ENCODE measurements at places on chromosomes 7 and 10.

DNA sequence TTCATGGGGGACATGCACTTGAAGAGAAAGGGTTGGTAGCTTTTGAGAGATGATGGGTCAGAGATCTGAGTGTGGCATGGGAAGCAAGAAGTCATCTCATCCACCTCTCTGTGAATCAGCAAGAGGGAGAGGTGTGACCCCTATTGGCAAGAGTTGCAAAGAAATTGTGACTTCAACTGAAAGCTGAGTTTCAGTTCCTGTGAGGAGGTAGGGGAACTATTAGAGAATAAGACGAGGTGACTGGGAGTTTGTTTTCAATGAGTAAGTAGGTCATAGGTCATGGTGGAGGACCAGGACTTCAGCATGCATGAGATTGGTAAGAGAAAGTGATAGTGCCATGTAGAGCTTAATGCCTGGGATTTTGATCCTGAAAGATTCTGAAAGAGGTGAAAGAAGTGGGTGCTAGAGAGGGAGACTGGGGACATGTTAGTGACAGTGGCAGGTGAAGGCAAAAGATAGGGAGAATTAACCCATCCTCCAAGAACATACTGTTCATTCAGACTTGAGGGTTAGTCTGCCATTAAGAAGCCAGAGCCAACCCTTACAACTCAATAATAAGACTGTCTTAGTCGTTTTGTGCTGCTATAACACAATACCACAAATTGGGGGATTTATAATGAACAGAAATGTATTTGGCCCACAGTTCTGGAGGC lies 75.5 kb upstream of the CAPZA2 start:
- no peak for DNase-seq

DNA sequence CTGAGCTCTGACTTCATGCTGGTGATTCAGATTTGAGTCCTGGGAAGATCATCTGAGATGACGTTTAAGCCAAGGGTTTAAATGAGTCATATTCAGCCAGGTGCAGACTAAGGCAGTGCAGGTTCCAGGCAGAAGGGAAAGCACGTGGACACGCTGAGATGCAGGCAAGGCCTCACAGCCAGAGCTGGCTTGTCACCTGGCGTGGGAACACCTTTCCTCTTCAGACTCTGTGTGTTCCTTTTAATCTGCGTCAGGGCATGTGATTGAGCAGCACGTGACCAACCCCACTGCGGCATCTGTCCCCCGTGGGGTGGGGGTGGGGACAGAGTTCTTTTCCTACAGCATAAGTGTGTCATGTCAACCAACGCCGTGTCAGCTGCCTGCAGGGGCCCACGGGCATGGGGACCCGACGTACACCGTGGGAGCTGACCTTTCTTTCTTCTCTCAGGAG lies 10.7 kb upstream of the IDI2 start:
- peak; percentile 22 for DNase-seq

DNA sequence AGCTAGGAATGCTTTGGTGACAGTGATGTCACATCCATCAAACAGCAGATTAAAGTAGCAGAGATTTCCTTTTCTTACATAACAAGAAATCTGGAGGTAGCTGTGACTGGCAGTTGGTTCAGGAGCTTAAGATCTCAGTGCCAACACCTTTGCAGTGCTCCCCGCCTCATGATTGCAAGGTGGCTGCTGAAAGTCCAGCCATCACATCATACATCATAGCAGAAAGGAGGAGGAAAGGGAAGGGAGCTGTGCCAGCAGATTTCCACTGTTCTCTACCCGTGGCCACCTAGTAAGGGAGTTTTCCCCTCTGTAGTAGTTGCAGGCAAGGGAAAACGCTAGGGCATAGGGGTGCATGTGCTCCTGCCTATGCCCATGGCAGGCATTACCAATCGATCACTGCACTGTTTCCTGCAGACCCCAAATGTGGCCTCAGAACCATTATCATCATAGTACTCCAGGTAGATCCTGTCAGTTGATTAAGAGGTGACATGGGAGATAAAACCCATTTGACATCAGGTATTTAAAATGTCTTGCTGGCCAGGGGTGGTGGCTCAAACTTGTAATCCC lies 57.9 kb upstream of the GTF2IRD1 start:
- DNase-seq: no peak

DNA sequence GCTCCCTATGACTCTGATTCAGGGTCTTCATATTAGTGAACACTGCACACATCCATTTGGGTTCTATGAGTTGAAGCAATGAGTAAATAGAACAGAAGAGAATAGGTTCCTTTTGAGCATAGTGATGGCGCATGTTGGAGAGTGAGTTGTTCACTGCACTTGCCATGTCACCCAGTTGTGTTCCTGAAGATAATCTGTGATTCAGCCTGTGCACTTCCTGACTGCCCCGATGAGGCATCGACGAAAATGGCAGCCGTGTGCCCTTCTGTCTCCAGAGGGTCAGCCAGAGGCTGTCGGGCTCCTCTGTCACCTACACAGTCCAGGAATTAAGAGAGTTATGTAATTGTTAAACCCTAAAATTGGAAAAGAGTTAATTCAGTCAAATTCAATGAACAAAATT lies 94.7 kb downstream of the GALNT11 start:
- no peak for DNase-seq

DNA sequence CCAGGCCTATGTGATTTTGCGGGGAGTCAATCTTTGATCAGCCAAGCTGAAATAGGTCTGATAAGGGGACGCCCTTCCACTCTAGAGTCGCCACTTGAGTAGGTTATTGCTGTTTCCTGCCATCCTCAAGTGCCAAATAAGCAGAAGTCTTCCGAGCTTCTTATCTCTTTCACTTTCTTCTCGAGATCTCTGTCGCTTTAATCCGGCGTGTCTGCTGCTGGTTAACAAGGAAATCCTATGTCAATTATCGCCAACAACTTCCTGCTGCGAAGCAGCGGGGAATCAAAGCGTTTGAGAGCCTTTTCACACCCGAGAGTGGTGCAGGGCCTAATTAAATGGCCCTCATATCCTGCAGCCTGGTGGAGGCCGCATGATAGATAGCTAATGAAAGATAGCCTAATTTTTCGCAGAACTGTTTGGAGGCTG lies 215.9 kb downstream of the RAB11FIP2 start:
- DNase-seq: no peak

DNA sequence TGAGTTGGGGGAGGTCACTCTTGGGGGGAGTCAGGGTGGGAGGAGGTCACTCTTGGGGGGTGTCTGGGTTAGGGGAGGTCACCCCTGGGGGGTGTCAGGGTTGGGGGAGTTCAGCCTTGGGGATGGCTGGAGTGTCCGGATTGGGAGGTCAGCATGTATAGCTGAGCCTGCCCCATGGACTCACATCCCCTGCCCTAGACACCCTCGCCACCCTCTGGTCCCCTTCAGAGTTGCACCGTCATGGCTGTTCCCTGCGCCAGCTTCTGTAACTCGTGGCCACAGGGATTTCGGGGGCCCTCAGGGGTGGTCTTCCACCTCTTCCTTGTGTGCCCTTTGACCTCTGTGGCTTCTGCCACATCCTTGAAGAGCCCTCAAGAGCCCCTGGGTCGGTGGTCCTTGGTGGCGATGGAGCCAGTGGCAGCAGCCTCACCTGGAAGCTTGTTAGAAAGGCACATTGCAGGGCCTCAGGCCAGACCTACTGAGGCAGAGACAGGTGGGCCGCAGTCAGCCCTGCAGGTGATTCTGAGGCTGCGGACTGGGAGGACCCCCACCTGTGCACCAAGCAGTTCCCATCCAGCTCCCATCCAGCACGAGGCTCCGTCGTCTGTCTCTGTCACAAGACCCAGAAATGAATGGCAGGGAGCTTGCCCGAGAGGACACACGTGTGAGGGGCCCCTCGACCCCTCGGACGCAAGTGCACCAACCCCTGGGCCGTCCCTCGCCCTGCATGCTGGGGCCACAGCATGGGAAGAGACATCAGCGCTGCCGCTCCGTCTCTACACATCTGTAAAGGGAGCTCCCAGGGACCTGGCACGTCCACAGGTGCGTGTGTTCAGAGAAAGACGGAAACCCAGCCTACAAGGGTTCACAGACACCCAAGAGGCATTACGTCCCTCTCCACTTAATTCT lies 44.7 kb upstream of the SUN1 start:
- DNase-seq: no peak

DNA sequence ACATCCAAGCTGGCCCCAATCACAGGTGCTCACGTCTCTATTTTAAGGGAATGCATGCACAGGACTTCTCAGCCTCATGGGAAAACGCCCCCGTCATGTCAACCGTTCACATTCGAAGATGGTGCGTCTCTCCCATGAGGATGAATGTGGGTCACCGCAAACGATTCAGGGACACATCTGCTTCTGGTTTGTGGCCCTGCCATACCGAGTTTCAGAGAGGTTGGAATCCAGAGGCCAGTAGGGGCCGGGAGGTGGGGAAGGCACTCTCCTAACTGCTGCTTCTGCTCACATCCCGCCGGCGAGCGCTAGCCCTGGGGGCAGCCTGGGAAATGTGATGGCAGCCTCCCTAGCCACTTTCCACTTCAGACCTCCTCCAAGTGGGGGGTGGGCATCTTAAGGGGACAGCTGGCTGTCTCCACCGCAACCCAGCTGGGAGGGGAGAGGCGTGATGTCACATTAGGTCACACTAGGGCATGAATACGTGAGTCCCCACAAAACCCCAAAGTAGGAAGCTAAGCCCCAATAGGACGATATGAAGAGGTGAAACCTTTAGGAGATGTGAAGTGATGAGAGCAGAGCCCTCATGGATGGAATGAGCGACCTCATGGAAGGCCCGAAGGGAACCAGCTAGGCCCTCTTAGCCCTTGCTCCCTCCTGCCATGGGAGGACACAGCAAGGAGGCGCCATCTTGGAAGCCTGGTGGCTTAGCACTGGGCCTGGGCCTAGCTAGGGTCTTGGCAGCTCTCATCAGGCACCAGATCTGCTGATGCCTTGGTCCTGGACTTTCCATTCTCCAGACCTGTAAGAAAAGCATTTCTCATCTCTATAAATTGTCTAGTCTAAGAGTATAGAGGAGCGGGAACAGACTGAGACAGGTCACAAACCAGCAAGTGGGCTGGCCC lies 107.8 kb downstream of the TCERG1L start:
- no peak for DNase-seq

DNA sequence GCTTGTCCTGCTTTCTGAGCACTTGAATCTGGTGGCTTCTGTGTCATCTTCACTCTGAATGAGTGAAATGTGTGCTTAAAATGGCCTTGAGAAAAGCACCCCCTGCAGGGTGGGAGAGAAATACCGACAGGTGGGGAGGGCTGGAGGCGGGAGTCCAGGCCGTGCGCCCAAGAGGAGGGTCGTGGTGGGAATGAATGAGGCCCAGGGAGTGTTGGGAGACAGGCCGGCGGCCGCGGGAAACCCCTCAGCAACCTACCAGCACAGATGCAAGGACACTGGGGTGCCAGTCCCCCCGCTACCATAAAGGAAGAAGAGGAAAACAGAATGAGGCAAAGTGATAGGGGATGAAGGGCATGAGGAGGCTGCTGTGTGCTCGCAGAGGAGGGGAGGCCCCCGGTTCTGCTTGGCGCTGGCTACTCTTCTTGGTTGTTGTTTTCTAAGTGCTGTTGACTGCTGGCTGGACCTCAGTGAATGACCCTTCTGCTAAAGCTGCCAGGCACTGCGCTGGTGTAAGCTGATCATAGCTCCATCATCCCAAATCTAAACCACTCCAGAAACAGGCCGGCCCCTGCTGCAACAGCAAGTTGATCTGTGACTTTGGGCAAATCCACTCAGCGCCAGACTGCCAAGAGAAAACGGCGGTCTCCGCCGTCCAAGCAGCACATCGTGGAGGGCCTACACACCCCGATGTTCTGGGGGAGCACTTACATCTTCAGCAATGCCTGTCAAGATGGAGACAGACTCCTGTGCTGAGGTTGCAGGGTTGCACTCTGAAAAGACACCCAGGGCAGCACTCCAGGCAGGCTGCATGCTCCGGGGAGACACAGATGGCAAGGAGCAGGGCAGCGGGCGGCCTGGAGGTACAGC lies 378.5 kb downstream of the DNAJB6 start:
- no peak for DNase-seq

GRCh38 chr10:98950106-98950505 lies 285.5 kb downstream of the HPSE2 start:
- no peak for DNase-seq

DNA sequence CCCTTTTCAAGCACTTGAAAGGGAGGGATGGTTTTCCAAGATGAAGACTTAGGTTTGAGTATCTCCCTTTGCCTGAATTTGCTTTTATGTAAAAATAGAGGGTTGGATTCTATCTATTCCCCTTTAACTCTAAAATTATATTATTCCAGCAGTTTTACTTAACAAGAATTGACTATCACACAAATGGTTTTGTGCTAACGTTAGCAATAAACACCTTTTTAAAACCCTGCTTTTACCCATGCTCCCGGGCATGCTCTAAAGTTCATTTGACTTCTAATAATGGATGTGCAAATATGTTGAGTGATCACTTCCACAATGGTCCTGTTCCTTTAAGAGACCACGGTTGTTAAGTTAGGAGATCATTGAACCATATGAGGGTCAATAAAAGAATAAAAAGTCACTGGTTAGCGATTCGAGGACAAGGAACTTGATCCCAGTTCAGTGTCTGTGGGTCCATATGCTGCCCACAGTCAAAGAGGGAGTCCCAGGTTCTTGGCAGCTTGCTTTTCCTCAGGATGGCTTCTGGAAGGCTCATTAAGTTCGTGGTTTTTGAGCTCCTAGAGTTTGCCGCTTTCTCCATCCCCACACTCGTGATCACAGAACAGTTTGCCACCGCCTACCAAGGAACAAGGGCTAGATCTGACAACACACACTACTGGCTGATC lies at the start of gene TMEM236:
Gene TMEM236, plus strand, starts transcription at position 421 of the 665 bp plus-strand sequence. Its CDS starts 95 bp downstream, at position 516.
- no peak for DNase-seq

DNA sequence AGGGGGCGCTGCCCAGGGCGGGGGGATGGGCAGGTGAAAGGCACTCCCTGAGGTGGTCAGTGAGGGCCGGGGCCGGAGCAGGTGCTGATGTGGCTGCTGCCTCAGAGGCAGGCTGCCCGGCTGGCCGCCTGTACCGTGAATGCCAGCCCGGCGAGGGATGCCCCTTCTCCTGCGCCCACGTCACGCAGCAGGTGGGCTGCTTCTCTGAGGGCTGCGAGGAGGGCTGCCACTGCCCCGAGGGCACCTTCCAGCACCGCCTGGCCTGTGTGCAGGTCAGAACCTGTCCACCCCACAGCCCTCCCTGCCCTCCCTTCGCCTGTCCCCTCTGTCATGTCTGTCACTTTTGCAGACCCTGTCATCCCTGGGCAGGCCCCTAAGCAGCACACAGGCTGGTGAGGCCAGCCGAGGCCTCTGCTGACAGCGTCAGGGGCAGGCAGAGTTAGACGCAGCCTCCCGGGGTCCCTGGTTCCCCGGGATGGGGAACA lies 21.9 kb upstream of the ZNF862 start:
- DNase-seq: no peak

DNA sequence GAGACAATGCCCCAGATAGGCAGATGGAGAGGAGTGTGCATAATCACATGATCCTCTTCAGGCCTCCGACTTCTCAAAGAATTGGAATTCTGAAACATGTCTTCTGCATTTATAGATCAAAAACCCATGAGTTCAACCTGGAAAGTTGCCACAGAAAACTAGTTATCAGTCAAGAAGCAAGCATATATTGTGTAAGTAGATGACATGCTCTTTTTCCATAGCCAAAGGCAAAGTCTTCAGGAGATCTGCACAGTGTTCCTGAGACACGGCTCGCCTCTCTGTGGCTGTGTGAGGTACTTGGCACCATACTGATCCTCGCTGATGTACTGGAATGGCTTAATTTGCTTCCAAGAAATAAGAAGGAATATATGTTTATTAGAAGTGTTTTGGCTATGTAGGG lies 213.5 kb upstream of the MKI67 start:
- no peak for DNase-seq
